Tibial nerve (tissue), 4 donors: ENCODE measurements at places on chromosomes 12 and 14. TPM values are rescaled to one million over a fixed set of nuclear protein-coding genes. Genes with fewer than 3 reads are reported as not detected.

- H3K36me3 ChIP-seq, result no peaks in the 10 kb centered on the region
- no peaks in the 10 kb centered on the region for H3K4me1 ChIP-seq
Measured at GRCh38 chr12:1281683-1282366, 290.8 kb downstream of the ERC1 start.

DNA sequence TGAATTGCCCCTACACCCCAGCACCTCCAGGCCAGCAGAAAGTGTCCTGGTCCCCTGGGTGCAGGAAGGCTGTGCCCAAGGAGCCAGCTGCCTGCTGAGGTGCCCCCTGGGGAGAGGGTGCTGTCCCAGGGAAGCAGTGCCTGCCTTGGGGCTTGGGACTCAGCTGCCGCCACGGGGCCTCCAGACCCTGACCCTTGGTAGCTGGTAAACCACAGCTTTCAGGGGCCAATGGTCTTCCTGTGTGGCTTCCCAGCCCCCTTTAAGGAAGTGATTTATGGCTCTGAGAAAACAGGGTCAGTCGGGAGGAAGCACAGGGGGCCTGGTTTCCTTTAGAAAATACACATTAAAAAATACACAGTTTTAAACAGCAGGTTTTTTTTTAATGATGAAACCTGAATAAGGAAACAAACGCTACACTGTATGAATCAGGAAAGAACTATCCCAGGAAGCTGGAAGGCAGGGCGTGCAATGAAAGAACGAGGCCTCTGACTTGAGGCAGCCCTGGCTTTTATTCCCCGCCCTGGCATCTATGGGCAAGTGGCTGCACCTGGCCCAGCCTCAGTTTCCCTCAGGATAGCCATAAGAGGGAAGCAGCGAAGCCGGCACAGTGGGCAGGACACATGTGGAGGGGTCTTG is 40.6 kb upstream of the EML1 start:
- DNase-seq, result no peak
- H3K27me3 ChIP-seq, result no peaks in the 10 kb centered on the region
- H3K4me1 ChIP-seq, result peaks cover 40% of the 10 kb centered on the region
- no peak overlapping the region for H3K4me3 ChIP-seq
- H3K36me3 ChIP-seq, result no peaks in the 10 kb centered on the region
- peak overlapping the region; percentile 80 for H3K27ac ChIP-seq

SYT1 gene
- 1.8 TPM for total RNA-seq

DNA sequence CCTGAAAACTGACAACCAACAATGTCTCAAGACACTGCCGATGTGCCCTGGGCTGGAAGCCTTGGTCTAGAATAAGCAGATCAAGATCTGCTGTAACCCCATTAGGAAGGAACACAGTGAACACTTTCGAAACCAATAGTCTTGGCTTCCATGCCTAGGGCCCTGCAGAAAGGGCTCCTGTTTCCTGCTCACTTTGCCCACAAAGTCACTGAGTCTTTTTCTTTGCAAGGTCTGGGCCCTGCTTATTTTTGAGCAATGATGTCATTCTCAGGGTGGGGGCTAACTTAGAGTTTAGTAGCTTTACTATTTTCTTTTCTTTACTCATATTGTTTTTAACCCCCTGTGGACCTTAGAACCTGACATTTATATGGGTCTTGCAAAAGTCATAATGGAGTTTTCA is 704.2 kb upstream of the TMEM132C start:
- H3K4me3 ChIP-seq, result no peak overlapping the region
- H3K27me3 ChIP-seq, result no peaks in the 10 kb centered on the region
- no peaks in the 10 kb centered on the region for H3K36me3 ChIP-seq

- no peak overlapping the region for H3K27ac ChIP-seq
- no peak overlapping the region for H3K4me3 ChIP-seq
- DNase-seq, result no peak
Measured at GRCh38 chr14:32426586-32427388, 97.7 kb downstream of the AKAP6 start.

GRCh38 chr12:109734219-109735000 is 20.8 kb downstream of the FAM222A start:
- H3K36me3 ChIP-seq, result no peaks in the 10 kb centered on the region
- no peaks in the 10 kb centered on the region for H3K27me3 ChIP-seq
- no peak for DNase-seq
- peaks cover 45% of the 10 kb centered on the region for H3K4me1 ChIP-seq
- H3K4me3 ChIP-seq, result no peak overlapping the region
- H3K27ac ChIP-seq, result no peak overlapping the region

PTCSC3 gene
- not detected for total RNA-seq

DNA sequence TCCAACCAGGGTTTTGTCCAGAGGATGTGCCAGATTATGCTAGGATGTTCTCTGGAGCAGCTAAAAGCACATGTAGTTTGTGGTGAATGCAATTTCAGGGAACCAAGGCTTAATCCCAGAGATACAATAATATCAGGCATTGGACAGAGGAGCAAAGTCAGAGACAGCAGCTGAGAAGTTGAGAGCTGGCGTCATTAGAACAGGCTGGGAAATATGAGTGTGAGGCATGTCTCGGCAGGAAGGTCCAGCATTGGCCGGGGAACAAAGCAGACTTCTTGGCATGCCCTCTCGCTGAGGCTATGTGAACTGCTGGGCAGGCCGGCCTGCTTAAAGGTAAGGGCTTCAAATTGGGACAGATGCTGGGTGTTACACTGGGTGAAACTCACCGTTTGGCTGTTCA is 125.4 kb downstream of the CAND1 start:
- no peak overlapping the region for H3K27ac ChIP-seq
- DNase-seq, result peak; percentile 17
- no peaks in the 10 kb centered on the region for H3K27me3 ChIP-seq

TRAF3 gene
- 4.8 TPM for total RNA-seq
